ENCODE measurements at places on chromosomes 1 and 21. TPM values are rescaled to one million over a fixed set of nuclear protein-coding genes. Genes with fewer than 3 reads are reported as not detected.

- DNase-seq = no peak
These were observed 373.8 kb downstream of the HHAT start for GRCh38 chr1:210702506-210702905.

DNA sequence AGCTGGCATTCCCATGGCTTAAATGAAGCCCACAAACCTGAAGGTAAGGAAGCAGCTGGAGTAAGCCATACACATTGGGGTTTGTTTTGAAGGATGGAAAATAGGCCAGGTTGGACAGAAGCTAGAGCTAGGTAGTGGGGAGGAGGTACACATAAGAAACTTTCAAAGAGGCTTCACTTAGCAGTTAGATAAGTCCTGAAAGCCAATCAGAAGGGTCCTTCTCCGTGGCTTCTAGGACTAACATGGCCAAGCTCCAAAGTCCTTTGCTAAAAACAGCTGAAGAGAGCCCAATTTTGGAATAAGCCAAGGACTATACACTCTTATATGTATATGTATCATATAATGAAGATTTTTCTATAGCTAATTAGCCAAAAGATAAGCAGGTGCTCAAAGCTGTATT lies 1.8 kb downstream of the EYA3 start:
- DNase-seq = no peak

Gene TAS1R3
- polyA plus RNA-seq = 0.24 TPM

- no peak for DNase-seq
These were observed 8.6 kb upstream of the EPHA2 start for GRCh38 chr1:16164213-16165072.
